ENCODE measurements at places on chromosomes 3 and 15. TPM values are rescaled to one million over a fixed set of nuclear protein-coding genes. Genes with fewer than 3 reads are reported as not detected.

DNA sequence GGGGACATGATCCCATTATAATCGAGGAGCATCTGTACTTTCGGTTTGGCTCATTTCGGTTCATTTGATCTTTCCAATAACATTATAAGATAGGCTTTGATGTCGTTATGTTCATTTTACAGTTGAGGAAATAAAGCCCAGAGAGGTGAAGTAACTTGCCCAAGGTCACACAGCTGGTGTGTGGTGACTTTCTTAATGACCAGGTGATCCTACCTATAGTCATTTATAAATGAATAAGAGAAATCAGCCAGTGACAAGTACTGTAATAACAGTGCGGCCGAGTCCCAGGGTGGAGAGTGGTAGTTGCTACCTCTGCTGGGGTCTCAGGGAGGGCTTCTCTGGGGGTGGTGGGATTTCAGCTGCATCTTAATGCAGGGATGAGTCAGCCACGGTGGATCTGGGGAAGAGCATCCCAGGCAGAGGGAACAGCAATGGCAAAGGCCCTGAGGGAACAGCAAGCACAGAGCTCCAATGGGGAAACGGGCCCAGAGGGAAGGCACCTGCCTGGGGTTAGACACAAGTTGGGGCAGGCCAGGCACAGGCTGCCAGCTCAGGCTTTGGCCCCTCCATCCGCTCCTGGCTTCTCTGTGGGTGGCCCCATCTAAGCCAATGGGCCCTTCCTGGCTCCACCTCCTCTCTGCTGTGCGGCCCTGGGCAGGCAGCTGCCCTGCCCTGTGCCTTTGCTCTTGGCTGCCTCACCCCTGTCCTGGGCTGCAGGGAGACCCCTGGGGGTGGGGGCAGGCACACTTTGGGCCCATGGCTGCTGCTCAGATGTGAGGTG is 1.1 kb upstream of the FBLN2 start:
- no peak for DNase-seq

Gene SPSB4
- total RNA-seq: not detected

DNA sequence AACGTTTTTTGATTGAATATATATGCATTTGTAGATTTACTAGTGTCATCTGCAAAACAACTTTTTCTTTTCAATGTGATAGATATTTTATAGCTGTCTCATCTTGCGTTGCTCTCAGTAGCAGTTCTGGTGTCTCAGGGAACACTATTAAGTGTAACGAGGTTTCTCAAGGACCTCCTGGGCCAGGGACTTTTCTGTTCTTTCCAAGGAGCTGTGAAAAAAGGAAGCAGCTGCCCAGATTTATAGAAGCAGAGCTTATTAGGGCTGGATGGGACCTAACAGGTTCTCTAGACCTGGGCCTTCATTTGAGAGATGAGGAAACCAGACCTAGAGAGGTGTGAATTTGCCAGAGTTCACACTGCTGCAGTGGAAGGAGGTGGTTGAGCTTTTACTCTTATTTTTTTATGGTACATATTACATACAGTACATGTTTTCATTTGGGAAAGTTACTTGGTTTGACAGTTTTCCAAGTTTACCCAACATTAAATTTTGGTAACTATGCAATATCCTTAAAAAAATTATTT is 16.1 kb downstream of the MAP2K1 start:
- no peak for DNase-seq

DNA sequence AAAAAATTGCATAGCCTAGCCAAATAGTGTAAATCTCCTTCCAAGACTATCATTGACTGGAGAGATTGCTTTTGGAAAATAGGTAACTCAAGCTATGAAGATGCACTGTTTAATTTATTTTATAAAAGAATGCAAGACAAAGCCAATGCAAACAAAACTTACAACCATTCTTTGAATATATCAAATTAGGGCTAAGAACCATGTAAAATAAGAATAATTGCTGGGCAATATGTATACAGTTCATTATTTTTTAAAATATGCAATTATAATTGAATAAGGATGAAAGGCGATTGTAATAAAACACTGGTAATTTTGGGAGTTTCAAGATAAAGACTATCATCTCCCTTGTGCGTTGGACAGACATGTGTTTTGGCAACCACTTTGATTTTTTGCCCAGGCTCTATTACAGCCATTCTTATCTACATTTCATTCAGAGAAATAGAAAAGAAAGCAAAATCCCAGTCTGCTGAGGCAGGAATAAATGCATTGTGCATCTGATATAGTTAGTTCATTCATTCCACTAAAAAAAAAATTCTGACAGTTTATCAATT is 242.3 kb upstream of the ROBO1 start:
- DNase-seq: no peak

- DNase-seq: no peak
Observed at GRCh38 chr3:154121701-154122551, 736 bp downstream of the ARHGEF26 start.

- no peak for DNase-seq
Observed at GRCh38 chr3:162019817-162020216, 523.2 kb downstream of the OTOL1 start.

Gene SPG11
- total RNA-seq: 44.9 TPM

DNA sequence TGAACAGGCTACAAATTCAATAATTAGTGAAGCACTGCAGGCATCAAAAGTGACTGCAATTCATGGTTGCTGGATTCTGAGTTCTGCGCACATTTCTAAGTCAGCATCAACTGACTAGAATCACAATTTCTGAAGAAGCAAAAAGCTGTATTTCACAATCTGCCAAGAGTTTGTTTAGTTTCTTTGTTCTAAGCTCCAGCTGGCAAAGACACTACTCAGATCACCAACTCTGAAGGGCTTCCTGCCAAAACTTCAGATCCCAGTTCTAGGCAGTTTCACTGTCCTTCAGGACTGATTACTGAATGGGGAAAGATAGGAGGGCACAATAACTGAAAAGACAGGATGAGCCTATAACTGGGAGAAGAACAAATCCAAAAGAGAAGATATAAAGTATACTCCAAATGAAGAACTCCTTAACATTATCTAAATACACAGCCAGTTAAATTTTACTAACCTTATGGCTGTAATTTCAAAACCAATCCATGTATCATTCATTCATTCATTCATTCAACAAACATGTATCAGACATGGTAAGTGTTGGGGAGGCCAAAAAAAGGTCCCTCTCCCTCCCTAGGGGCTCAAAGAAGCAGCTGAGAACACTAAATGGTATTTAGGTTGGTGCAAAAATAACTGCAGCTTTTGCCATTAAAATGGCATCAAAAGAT is 17.1 kb downstream of the TJP1 start:
- DNase-seq: peak; percentile 41

Gene NANOGP8
- total RNA-seq: 1.7 TPM

Gene APBA2
- 20.8 TPM for total RNA-seq

DNA sequence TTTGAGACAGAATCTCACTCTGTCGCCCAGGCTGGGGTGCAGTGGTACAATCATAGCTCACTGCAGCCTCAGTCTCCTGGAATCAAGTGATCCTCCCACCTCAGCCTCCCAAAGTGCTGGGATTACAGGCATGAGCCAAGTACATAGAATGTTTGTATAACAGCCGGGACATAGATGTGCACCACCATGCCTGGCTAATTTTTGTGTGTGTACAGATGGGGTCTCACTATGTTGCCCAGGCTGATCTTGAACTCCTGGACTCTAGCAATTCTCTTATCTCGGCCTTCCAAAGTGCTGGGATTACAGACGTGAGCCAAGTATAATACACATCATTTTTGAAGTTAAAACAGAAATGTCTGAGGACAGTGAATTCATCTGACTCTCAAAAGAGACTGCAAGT is 93.5 kb downstream of the CORO2B start:
- DNase-seq: no peak

GRCh38 chr3:130850044-130850797 is 43.7 kb upstream of the ATP2C1 start:
- DNase-seq: no peak

Gene TOPAZ1
- total RNA-seq: not detected

- DNase-seq: no peak
Observed at GRCh38 chr15:64284042-64284441, 71.9 kb downstream of the CSNK1G1 start.

DNA sequence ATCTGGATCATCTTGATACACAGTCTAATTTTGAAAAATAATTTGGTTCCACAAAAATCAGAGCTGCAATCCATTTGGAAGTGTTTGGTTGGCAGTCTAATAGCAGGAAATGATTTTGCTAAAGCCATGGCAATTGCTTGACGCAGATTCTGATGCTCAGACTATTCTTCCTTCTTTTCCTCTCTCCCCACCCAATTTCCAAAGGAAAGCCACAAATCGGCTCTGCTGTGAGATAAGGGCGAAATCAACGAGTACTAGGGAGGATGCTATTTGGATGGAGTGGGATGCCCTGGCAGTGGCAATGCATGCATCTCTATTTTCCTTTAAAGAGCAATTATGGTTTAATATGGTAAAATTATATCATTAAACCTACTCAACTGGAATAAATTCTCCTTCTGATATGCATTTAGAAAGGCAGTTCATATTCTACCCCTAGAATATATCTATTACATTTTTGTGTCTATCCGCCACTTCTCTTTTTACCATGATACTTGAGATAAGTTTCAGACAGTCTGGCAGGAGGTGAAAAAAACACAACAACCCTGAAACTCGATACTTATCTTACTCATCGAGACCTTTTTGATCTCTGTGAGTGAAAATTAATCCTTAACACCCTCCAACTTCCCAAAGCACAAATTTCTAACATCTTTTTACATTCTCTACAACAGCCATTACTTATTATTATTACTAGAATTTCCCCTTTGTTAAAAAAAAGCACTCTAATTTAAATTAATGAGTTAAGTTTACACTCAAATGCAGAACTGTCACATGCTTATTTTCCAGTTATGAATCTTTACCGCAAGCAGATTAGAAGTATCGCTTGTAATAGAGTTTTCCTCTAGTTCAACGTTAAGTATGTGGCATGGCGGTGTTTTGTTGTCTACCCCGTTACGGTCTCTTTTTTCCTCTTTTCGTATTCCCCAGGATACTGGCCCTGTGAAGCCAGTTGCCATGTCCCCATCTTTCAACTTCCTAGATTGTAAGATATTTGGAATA is 433.3 kb downstream of the FOXP1 start:
- no peak for DNase-seq

DNA sequence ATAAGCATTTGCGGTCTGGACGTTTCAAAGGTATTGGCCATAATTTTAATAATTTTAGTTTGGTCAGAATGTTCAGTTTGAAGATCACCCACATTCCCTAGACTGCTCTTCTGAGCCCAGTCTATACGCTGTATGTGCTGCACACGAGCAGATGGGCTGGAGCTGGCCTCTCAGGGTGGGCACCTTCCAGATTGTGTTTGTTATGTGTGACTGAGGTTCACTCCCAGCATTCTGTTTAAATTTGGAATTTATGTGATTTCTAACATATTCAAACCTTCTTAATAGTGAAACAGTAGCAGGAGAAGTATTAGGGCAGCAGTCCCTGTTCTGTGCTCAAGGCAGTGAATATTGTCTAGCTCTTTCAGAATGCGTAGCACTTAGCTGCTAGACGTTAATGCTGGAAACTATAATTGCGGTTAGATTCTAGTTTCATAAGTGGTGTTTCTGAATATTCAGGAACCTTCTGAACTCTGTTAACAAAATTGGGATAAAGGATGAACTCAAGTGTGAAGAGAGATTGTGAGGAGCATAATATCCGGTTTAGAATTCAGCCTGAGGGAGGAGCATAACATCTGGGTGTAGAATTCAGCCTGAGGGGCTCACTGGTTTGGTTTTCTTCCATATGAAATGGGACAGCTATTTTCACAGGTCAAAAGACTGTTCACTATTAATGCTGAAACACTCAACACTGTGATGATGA is 68.6 kb upstream of the RPL35A start:
- no peak for DNase-seq

All from G401 (cell line).